ENCODE measurements at places on chromosomes 6 and 20.

DNA sequence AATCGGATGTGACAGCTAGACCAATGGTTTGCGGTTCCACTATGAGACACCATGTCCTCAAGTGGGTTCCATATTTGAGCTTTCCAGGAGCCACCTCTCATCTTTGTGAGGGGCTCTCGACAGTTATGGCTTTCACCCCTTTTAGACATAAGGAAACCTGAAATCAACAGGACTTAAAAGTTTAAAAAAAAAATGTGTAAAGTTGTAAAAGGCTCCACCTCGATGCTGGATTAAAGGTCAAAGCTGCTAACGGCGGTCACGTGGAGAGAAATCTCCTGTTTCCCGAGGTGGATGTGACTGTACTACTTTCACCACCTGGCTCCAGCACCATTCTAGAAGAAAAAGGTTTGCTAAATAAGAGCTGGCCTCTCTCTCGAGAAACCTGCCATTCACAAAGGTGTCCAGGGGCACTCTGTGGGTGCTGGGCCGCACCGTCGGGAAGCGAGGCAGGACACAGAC is 542 bp downstream of the ATP5F1E start:
- DNase-seq: no peak

- no peak for DNase-seq
Observed at GRCh38 chr20:57743450-57744095, 33.8 kb upstream of the PMEPA1 start.

- no peak for DNase-seq
Observed at GRCh38 chr20:23782366-23782983, 31.7 kb upstream of the CST1 start.

- DNase-seq: no peak
Observed at GRCh38 chr20:11111191-11111590, 437.4 kb upstream of the JAG1 start.

DNA sequence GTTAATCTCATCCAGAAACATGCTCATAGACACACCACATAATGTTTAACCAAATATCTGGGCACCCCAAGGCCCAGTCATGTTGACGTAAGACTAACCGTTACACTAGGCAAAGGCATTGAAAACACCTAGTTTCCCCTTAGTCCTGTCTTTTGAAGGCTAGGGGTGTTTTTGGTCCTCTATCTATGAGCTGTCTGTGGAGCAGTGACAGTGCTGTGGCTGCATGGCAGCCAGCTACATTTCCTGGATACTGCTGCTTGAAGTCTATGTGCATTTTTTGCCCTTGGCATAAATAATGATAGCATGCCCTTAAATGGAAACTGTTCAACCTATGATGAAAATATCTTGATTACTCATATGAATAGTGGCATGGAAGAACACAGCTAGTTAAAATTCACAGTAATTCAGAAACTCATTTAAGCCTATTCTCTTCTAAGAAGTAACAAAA is 18.6 kb downstream of the FARS2 start:
- DNase-seq: no peak

- no peak for DNase-seq
Observed at GRCh38 chr6:43296780-43297497, 1.1 kb upstream of the SLC22A7 start.

GRCh38 chr6:6730831-6731230 is 142.3 kb downstream of the LY86 start:
- no peak for DNase-seq

DNA sequence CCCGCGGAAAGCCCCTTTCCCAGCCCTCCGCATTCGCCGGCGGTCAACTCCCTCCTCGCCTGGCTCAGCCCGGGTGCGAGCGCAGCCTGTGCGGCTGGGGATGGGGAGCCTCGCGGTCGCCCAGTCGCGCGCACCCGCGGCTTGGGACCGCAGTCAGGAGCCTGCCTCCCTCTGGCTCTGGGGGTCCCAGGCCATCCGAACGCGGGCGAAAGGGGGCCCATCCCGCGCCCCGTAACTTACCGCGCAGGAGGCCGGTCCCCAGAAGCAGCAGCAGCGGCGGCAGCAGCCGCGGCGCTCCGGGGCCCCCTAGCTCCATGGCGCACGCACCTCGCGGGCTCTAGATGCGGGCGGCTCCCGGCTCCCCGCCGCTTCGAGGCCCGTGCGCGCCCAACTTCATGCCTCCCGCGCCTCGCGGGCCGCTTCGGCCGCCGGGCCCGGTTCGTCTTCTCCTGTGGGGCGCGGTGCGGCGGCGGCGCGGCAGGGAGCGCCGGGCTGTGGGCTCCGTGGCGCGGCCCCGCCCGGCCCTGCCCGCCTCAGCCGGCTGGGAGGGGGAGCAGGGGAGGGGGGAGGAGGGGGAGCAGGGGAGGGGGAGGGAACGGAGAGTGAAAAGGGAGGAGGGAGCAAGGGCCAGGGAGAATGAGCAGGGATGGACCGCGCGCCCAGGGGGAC is at the start of gene CHRNA4:
CHRNA4 (minus strand) TSS at position 500 of the 669 bp plus-strand sequence; CDS start at position 316, 184 bp downstream.
- DNase-seq: no peak

DNA sequence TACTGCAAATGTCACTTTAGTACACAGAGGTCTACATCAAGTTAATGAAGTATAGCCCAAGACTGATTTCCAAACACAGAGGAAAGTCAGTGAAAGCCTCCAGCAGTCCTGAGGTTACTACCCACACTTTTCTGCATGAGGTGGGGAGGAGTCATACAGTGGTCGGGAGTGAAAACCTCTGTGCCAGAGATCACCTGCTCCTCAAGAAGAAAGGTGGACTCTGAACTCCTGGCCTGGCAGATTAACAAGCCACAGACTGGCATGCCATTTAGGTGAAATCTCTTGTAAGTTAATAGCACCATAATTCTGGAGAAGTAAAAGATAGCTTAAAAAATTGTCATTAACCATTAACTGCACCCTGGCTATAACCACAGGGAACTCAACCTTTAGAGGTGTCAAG is 125.0 kb upstream of the LAMP5 start:
- no peak for DNase-seq

DNA sequence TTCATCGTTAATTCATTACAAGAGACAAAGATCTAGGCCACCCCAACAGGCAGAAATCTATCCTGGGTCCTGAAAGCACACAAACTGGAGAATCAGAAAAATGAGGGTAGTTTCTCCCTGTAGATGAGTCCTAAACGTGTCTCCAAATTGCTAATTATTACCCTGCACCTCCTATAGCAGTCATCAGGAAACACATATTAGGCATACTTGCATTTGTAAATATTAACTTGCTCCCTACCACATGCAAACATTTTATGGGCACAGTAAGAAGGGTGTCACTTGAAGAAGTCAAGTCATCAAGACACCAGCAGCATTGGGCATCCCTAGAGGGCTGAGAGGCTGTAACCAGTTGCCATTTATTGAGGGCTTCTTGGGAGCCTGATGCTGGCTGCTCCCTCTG is 17.9 kb upstream of the SIRPB1 start:
- DNase-seq: no peak

- no peak for DNase-seq
Observed at GRCh38 chr6:34674268-34674639, 22.3 kb downstream of the ILRUN start.

- DNase-seq: no peak
Observed at GRCh38 chr6:111242452-111242851, 155.1 kb downstream of the SLC16A10 start.

GRCh38 chr6:124355146-124355545 is 551.5 kb downstream of the NKAIN2 start:
- no peak for DNase-seq

DNA sequence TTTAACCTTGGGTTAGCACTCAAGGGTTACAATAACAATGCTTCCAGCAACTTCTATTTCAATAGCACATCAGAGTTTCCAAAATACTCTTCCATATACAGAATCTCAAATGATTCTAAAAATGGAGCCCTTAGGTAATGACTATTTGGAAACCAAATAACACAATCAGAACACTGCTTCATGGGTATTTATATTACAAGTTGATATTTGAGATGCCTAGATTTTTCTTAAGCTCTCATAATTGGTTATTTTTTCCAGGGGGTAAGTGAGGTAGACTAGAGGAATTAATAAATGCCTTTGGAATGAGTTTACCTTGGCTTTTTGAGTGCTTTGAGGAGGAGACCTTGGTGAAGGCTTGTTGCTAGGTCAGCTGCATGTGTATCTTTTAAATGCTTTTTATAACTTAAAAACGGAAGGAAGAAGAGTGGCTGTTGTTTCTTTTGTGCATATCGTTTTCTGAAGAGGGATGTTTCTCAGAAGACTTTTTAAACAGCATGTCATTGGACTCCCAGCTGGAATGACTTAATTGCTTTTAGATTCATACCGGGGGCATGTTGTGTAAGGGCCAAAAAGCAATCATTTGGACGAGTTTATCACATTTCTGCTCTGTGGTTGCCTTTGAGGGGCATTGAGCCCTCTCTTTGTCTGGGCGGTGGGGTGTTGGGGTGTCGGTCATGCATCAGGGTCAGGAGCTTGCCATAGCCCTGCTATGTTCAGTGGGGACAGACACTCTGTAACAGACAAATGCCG is 186.0 kb downstream of the DTNBP1 start:
- no peak for DNase-seq

DNA sequence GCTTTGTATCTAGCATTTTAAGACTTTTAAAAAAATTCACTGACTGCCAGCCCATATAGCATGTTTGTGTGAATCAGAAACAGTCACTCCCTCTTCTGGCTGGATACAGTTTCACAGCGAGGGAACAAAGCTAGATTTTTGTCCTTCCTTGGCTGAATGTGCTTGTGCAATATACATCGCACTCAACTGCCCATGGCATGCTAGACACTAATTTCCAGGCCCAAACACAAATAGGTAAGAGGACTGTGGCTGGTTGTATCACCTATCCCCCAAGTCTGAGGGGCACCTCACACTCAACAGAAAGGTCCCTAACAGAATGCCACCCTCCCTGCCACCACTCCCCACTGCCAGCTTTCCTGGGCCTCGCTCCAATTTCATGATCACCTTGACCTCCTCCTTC is 16.2 kb upstream of the BLCAP start:
- DNase-seq: no peak

DNA sequence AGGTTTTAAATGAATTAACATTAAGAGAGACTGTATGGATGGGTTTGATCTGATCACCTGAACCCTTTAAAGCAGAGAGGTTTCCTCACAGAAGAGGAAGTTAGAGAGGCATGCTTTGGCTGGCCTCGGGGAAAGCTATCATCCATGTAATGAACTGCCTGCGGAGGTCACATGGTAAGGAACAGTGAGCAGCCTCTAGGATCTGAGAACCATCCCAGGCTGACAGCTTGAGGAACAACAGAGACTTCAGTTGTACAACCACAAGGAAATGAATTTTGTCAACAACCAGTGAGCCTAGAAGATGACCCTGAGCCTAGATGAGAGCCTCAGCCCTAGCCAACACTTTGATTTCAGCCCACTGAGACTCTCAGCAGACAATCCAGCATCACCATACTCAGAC is 2.9 kb upstream of the COL21A1 start:
- DNase-seq: no peak

DNA sequence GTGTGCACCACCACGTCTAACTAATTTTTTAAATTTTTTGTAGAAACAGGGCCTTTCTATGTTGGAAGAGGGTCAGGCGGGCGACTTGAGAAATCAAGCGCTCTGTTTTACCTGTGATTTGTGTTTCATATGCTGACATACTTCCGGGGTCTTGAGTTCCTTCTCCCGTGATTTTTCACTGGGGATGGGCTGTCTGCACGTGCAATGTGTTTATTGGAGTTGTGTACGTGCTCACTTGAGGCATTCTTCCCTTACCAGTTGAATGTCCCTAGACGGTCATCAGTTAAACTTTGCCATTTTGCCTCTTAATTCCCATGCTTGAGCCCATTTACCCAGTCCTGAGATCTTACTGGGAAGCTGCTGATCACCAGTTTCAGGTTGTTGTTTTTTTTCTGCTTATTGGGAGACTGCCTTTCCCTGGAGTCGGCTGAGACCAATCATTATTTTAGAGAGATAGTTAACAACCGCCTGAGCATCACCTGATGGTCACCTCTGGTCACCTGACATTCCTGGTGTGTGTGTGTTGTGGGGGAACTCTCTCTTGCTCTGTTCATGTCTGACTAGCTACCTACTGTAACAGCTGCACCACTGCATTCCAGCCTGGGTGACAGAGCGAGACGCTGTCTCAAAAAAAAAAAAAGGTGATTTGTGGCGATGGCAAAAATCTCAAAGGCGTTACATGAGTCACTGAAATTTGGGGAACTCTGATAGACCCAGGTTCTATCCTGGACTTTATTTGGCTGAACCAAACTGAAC is 34.8 kb upstream of the NCOA3 start:
- no peak for DNase-seq

- no peak for DNase-seq
Observed at GRCh38 chr6:110534731-110535492, 58.5 kb upstream of the SLC22A16 start.

DNA sequence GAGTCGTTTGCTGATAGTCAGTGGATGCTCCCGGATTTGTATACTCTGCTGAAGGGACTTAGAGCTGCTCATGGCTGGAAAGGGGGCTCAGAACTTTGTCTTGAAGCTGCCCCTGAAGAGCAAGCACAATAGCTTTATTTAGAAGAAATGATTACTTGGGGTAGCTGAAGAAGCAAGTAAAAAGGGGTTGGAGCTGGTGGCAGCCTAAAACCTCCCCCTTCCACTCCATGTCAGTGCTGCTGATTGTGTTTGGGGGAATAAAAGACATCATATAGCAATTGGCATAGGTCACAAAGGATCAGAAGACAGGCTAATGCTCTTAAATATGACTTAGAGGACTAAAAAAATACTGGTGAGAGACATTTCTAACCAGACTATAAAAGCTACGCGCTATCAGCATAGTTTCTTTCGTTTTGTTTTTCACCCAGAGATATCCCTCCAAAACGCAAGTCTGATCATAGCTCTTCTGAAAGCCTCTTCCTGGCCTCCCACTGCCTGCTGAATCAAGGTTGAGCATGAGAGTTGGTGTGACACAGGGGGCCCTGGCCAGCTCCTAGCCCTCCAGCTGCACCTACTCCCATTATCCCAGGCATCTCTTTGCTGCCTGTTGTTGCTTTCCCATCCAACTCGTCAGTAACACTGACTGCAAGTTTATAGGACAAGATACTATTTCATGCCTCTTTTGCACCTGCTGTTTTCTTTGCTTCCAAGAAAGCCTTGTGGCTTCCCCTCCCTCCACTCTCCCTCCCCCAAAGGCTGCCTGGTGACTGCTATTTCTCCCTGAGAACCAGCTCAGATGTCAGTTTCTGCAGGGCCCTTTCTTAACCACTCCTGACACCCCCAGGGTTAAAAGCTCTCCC is 33.9 kb upstream of the SGK1 start:
- DNase-seq: no peak

DNA sequence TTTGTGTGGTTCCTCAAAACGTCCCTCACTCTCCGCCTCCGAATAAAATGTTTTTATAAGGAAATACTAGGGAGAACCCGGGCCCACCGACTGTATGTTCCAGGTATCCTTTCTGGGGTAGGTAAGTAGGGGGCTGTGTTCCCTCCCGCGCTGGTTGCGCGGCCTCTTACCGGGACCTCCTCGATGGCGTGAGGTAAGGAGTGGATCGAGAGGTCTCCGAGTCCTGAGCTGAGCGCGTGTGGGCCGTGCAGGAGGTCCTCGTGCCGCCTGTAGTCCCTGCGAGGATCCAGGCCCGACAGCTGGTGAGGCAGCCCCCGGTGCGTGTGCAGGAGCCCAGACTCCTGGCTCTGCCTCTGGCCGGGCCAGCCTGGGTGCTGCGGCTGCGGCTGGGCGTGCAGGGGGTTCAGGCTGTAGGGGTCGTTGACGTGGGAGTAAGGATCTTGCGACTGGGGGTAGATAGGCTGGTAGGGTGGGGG is 5.1 kb downstream of the TFAP2A start:
- DNase-seq: no peak

Measured in NCI-H1930 (cell line).